Bone marrow (tissue), 2 donors: ENCODE measurements at places on chromosomes 5 and 9.

- DNase-seq = no peak
These were observed 113.0 kb upstream of the PCA3 start for GRCh38 chr9:76651119-76651705.

DNA sequence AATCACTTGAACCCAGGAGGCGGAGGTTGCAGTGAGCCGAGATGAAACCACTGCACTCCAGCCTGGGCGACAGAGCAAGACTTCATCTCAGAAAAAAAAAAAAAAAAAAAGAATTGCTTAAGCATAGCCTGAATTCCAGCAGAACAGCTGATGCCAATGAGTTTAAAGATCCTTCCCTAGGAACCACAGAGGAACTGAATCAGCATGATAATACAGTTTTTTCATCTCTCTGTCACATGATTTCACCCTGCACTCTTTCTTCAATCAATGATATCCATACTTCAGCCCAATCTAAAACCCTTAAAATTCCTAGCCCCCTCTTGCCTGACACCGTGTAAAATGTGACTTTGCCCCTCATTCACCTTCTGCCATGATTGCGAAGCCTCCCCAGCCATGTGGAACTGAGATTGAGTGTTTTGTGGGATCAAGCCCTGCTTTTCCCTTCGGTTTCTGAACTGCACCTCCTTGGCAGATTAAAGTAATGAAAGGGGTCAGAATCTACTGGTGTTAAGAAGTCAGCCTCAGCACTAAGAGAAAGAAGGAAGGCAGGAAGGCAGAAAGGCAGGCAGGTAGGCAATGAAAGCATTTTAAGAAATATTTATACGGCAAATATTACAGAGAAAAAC, 20.9 kb upstream of the DMXL1 start:
- DNase-seq = peak; percentile 30

DNA sequence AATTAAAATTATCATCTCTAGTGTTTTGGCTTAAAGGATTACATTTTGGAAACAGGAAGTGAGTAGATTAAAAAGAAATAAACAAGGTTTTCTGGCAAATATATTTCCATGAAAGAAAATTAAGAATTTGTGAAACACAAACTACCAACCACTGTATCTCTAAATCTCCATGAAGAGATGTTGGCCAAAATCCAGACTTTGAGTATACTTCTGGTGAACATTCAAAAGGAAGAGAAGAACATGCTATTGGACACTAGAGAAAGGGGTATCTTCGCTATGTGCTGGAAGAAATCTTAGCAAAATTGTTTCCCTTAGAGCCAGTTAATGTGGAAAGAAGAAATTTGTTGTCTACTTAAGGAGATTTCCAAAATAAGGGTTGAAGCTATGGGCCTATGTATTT, 710.4 kb upstream of the CTNND2 start:
- DNase-seq = no peak

DNA sequence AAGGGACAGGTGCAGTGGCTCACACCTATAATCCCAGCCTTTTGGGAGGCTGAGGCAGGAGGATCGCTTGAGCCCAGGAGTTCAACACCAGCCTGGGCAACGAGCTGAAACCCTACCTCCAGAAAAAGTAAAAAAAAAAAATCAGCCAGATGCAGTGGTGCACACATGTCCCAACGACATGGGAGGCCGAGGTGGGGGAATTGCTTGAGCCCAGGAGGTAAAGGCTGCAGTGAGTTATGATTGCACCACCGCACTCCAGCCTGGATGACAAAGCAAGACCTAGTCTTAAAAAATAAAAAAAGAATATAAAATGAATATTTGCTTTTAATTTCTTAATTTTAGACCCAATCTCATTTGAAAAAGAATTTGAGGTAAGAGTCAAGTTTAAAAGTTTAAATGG, 143.5 kb downstream of the LPAR1 start:
- DNase-seq = no peak

GRCh38 chr5:51225789-51226742, 157.2 kb upstream of the ISL1 start:
- DNase-seq = no peak

- peak; percentile 15 for DNase-seq
These were observed 86.2 kb upstream of the DHFR start for GRCh38 chr5:80740999-80741398.

DNA sequence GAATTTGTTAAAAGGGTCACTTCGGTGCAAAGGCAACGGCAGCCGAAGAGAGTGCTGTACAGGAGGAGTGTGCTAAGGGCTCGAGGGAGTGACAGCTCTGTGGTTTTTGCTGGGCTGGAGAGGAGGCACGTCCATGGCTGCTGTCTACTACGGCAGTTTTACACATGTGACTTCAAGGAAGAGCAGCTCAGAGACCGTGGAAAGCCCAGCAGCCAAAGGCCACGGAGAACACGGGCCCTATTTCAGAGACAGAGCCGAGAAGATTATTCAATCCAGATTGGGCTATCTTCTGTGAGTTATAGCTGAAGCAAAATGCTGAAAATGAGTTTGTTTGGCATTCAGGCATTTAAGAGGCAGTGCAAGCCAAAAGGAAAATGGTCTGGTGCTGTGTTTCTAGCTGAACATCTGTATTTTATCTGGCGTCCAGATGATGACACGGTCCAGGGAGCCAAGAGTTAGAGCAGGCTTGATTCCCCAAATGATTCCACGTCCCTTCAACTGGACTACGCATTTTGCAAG, 96.4 kb downstream of the RFK start:
- no peak for DNase-seq

GRCh38 chr5:16894236-16895057, 41.6 kb downstream of the MYO10 start:
- DNase-seq = no peak

DNA sequence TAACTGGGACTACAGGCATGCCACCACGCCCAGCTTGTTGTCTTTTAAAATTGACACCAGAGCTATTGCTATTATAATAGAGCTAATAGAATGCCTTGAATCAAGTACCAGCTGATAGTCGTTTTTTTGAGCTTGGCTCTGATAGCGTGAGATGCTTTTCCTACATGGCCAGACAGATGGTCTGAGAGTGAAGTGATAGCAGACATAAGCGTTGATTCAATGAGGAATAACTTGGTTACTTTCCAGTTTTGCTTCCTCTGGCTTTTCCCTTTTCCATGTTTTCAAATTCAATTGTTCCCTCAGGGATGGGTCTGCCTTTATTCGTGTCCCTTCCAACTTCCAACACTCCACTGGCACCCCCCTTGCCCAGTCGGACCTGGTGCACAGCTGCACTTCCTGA, 15.4 kb downstream of the AGXT2 start:
- DNase-seq = no peak

DNA sequence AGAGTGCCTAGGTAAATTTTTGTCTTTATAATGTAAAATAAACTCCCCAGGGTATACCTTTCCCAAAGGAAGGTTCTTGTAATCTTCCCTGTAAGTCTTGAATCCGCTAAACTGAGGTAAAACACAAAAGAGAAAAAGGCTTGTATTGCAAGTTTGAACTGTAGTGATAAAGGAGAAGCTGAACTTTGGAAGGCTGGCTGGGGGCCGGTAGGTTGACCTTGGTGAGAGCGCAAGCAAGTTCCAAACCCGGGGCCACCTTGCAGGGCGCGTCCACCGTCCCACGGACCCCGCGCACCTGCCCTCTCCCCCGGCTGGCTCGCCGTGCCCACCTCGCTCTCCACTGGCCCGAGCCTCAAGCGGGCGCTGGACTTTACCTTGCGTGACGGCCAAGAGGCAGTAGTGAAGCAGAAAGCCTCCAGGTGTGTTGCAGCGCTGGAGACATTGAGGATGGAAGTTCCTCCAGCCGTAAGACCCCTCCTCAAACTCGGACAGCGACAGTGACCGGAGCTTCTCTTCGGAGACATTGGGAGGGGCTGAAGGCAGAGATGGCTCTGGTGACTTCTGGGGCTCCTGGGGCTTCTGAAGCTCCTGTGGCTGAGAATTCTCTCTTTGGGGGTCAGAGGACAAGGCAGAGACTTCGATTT, 428 bp downstream of the SLCO4C1 start:
- no peak for DNase-seq

- DNase-seq = no peak
These were observed 61.4 kb downstream of the C9orf50 start for GRCh38 chr9:129559506-129559881.

- DNase-seq = no peak
These were observed 2.5 kb downstream of the FLT4 start for GRCh38 chr5:180646963-180647305.

DNA sequence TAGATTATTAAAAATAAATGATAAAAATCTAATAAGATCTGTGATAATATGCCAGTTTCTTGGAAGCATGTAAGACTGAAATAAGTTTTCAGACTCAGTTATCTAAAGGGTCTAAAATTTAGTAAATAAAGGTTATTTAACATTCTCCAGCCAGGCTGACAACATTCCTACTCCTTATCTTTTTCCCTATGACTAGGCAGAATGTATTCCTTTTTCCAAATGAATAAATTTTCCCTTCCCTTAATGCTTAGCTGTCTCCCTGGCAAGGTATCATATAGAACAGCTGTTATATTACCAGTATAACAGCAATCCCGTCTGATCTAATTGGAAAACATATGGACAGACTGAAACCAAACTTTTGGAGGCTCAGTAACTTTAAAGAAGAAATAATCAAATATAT, 13.0 kb downstream of the MEGF9 start:
- DNase-seq = no peak
